ENCODE measurements at places on chromosomes 3 and 15.

- no peak for DNase-seq
Observed at GRCh38 chr15:52733696-52734255, 54.6 kb upstream of the ATOSA start.

- DNase-seq = no peak
Observed at GRCh38 chr3:129855170-129855831, 38.2 kb downstream of the TMCC1 start.

GRCh38 chr3:170815340-170815739, 54.7 kb downstream of the RPL22L1 start:
- DNase-seq = no peak

DNA sequence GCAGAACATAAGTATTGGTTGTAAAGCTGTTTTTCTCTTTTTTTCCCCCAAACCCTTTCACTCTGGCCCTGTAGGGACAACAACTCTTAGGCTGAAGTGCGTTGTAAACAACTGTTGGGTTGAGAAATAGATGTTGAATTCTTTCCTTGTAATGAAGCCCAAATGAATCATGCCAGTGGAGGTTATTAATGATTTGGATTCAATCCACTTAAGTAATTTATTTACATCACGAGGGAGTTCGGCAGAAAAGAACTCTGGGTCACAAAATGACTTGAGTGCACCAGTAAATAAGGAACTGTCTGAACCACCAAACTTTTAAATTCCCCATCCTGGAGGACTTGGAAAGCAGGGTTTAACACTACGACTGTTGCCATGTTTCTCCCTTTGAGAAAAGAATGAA, 218.9 kb downstream of the PDZRN3 start:
- DNase-seq = no peak

GRCh38 chr3:52446631-52447511, 2.0 kb upstream of the SEMA3G start:
- DNase-seq = peak; percentile 55

DNA sequence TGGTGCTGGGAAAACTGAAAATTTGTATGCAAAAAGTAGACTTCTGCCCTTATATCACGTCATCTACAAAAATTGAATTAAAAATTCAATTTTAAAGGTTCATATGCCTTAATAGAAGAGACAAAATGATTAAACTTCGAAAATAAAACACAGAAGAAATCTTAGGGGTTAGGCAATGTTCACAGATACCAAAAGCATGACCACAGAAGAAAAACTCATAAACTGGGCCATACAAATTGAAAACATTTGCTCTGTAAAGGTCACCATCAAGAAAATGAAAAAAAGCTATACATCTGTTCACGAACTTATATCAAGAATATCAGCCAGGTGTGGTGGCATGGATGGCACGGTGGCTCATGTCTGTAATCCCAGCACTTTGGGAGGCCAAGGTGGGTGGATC, 245.1 kb downstream of the PCCB start:
- DNase-seq = no peak
